Stimulated activated naive B cell treated with anti-CD40 and anti-IgM and Interleukin-4, amounts not matched to agents 10 μg/mL and 1 μg/mL and 100 μg/mL, for 72 hours (primary cell): ENCODE measurements at places on chromosomes 6 and 20.

GRCh38 chr6:157716251-157716995 lies 106.6 kb upstream of the SNX9 start:
- H3K27me3 ChIP-seq, result peaks cover 6% of the 10 kb centered on the region
- H3K4me3 ChIP-seq, result no peak overlapping the region
- DNase-seq, result no peak
- H3K4me1 ChIP-seq, result no peaks in the 10 kb centered on the region
- H3K27ac ChIP-seq, result no peak overlapping the region

DNA sequence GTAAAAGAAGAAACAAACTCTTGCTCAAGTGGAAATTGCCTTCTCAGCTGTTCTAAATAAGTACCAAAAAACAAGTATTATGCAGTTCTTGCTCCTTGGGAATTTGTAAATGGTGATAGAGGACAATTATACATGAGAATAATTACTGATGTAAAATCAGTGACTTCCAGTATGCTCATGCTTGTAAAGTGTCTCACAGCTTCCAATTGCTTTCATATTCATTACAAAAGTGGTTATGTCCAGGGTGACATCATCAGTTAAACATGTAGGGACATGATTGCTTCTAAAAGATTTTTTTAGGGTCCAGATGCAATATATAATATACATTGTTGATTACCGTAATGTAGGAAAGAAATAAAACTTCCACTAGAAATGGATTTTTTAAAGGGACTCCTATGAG lies 122.8 kb upstream of the B3GAT2 start:
- H3K36me3 ChIP-seq, result no peaks in the 10 kb centered on the region
- DNase-seq, result no peak
- peaks cover 7% of the 10 kb centered on the region for H3K4me1 ChIP-seq
- H3K27me3 ChIP-seq, result peaks cover 1% of the 10 kb centered on the region
- H3K27ac ChIP-seq, result no peak overlapping the region

GRCh38 chr6:105711216-105711615 lies 308.3 kb upstream of the PREP start:
- peaks cover 6% of the 10 kb centered on the region for H3K36me3 ChIP-seq
- H3K27me3 ChIP-seq, result peaks cover 18% of the 10 kb centered on the region
- DNase-seq, result no peak

DNA sequence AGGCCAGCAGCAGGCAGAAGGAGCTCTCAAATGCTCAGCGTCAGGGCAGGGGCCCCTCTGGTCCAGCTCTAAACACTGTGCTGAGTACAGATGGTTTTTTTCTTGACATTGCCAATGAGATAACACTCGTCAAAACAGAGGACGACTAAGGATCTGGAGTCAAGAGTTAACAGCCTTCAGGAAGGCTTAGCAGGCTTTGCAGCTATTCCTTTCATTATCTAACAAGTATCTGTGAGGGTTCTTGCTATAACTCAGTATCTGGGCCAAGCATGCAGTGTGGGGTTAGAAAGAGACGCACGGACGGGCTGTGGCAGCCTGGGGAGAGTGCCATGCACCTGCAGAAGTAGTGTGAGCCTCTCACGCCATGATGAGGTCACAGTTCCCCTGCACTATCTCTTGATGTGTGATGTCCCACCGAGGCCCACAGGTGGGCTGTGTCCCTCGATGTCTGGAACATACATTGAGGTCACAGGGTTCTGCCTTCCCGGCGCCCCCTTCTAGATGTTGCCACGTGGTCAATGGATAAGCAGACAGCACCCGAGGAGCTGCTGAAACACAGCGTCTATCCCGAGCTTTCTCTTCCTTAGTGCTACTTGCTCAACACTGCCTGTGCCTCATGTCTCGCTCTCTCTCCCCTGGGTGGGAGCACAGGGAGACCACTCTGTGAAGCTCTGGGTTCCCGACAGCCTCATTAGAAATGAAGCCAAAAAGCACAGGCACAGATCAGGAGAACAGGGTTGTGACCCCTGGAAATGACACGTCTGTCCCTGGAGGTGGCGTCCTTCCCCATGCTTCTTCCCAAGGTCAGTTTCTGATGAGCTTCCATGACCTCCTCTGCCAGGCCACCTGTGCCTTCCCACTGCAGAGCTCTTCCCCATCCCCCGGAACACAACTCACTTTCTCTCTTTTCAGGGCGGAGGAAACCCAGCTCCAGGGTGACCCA lies 85.5 kb upstream of the RPS6KA2 start:
- no peak overlapping the region for H3K4me3 ChIP-seq
- H3K27ac ChIP-seq, result no peak overlapping the region
- H3K27me3 ChIP-seq, result peaks cover 17% of the 10 kb centered on the region
- no peak for DNase-seq
- no peaks in the 10 kb centered on the region for H3K4me1 ChIP-seq

- H3K36me3 ChIP-seq, result no peaks in the 10 kb centered on the region
- no peaks in the 10 kb centered on the region for H3K27me3 ChIP-seq
- DNase-seq, result no peak
- H3K27ac ChIP-seq, result no peak overlapping the region
These were observed 13.3 kb upstream of the SGK1 start for GRCh38 chr6:134331256-134331655.

DNA sequence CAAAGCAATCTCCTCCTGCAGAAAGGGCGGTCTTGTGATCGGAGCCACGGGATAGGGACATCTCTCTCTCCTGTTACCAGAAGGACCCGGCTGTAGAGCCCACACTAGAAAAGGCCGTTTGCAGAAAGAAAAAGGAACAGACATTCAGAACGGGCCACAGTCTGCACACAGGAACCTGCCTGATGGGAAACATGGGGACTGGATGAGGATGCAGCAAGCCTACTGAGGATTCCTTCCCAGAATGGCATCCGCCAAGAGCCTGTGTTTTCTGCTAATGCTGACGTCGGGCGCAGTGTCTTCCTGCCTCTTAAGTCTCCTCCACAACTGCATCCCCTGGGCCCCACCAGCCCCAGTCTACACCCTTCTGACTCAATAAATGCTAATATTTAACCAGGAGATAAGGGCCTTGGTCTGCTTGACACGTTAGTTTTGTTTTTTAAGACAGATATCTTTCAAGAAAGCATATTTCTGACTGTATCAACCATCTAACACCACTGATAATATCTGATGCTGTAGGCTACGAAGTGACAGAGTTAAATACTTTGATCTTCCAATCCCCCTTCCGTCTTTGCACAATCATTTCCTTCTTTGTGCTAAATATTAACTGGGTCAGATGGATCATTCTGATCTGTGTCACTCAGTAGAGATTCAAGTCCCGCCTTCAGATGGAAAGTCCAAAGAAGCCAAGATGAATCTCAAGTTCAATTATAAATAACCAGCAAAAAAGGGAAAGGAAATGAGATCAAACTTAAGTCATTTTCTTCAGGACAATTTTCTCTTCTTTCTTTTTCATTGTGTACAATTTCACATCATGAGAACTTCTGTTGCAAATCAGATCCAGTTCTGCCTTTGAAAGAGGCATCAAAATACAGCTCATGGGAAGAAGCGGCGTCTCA lies 20.7 kb downstream of the FAM50B start:
- H3K36me3 ChIP-seq, result no peaks in the 10 kb centered on the region
- no peak for DNase-seq

DNA sequence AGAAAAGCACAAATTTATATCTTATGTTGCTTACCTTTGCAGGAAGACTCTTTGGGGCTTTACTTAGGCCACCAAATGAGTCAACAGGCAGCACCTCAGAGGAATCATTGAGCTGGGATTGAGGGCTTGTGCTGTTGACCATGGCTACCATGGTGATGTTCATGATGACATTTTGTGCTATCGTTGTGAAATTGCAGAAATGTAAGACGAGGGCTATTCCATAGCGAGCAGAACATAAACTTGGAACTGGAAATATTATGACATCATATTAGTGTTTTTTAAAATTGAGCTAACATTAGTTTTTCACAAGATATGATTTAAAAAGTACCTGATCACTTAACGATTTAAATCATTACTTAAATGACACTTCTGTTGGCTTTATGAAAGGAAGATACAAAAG lies 11.8 kb downstream of the SLC17A3 start:
- H3K4me1 ChIP-seq, result no peaks in the 10 kb centered on the region
- H3K27ac ChIP-seq, result no peak overlapping the region
- no peaks in the 10 kb centered on the region for H3K36me3 ChIP-seq
- DNase-seq, result no peak
- H3K27me3 ChIP-seq, result peaks cover 28% of the 10 kb centered on the region
- H3K4me3 ChIP-seq, result no peak overlapping the region

DNA sequence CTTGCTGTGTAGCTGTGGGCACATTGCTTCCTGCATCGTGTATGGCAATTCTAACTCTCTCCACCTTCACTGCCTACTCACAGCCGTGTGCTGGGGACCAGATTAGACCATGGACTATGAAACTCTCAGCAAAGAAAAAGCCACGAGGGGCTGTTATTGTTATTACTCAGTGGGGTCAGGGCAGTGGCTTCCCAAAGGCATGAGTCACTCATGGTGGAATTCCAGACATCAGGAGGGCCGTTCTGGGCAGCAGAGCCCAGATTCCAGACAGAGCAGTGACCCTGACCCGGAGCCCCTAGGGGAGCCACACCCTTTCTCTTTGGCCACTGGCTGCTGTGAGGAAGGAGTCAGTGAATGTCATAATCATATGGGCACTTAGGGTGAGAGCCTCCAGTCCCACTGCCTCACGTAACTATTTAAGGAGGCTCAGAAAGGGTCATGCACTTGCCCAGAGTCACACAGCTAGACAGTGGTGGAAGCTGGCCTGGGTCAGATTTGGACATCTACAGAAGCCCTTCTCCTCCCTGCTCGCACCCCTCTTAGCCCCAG lies 22.2 kb upstream of the CCN5 start:
- H3K27me3 ChIP-seq, result no peaks in the 10 kb centered on the region
- DNase-seq, result no peak
- H3K27ac ChIP-seq, result no peak overlapping the region
- no peaks in the 10 kb centered on the region for H3K36me3 ChIP-seq
- H3K4me3 ChIP-seq, result no peak overlapping the region

- H3K27ac ChIP-seq, result no peak overlapping the region
- H3K4me1 ChIP-seq, result peaks cover 12% of the 10 kb centered on the region
- H3K27me3 ChIP-seq, result peaks cover 34% of the 10 kb centered on the region
- H3K4me3 ChIP-seq, result peak overlapping the region; percentile 86
- no peaks in the 10 kb centered on the region for H3K36me3 ChIP-seq
These were observed 132.2 kb downstream of the OGFRL1 start for GRCh38 chr6:71420693-71421328.

DNA sequence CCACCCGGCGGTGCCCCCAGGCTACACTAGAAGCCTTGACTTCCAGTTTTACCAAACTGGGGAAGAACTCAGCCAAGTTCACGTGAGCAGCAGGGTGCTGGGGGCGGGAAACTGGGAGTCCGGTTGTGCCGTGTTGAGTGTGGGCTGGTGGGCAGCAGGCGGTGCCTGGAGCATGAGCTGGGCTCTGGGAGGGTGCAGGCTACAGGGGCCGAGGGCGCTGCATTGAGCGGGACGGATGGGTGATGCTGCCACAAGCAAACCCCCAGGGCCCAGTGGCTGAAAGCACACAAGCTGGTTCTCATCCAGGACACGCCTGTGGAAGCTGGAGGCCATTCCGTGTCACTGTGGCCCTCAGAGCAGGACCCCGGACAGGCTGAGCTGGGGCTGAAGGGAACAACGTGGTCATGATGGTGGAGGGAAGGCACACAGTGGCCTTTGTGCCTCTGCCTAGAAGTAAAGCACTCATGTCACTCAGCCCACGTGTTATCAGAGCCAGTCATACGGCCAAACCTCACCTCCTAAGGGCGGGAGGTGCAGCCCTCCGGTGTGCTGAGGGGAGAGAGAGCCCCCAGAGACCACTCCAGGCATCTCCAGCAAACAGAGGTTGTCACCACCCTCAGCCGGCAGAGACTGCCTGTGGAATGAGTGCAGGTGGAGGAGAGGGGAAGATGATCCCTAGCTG lies 29.5 kb downstream of the RBM38 start:
- H3K27me3 ChIP-seq, result no peaks in the 10 kb centered on the region
- peaks cover 51% of the 10 kb centered on the region for H3K4me1 ChIP-seq
- no peak overlapping the region for H3K4me3 ChIP-seq

- no peaks in the 10 kb centered on the region for H3K4me1 ChIP-seq
- H3K27ac ChIP-seq, result no peak overlapping the region
These were observed 278.4 kb upstream of the STXBP5 start for GRCh38 chr6:146925846-146926245.
